ENCODE measurements at places on chromosomes 5 and 9.

DNA sequence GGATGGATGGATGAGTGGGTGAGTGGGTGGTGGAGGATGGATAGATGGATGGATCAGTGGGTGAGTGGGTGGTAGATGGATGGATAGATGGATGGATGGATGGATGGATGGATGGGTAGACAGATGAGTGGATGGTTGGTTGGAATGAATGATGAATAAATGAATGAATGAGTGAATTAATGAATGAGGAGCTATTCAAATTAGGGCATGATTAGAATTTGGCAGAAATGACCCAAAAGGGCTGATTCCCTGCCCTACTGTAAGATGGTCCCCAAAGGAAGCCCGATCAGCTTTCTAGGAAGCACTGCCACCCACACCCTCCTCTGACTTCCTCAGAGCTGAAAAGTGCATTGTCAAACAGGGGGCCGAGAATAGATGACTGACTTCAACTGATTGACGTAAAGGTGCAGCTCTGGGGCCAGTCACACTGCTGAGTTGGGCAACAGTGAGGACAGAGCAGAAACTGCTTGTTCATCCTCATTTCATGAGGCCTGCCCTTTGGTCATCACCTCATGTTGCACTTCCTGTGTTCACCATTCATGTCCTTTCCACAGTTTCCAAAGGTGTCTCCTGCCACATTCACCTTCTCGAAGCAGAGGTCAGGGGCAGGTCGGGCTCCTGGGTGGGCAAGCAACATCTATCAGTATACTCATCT lies 34.3 kb downstream of the NIPAL4 start:
- no peak for DNase-seq

- DNase-seq, result no peak
These were observed 47.6 kb downstream of the ECPAS start for GRCh38 chr9:111436571-111436970.

GRCh38 chr9:7011395-7012067 lies 253.8 kb downstream of the KDM4C start:
- DNase-seq, result no peak

DNA sequence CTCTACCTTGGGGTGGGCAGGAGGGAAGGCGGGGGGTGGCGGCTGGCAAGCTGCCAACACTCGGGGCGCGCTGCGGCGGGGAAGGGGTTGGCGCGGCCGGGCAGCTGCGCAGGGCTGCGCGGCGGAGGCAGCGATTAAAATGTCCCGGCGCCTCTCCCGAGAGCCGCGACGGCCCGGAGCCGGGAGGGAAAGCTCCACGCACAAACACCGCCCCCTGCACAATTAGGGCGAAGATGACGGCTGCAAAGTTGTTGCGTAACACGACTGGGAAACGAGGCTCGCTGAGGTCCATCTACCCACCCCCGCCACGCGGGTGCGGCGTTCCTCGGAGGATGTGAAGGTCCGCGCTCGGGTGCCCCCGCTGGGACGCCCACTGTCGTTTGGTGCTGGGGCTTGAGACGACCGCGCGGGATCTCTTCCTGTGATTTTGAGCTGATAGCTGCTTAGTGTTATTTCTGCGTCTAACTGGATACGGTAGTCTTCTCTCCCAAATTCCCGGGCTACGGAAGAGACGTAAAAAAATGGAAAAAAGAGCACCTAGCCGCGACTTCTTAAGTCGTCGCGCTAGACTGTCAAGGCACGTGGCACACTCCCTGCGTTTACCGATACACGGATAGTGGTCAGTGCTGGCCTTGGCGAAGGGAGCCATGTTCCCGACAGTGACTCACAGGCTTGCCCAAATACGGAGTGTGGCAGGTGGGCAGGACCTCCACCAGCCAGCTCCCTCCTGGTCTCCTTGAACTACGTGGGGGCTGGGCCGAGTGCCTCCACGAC lies 958 bp upstream of the NFIL3 start:
- DNase-seq, result peak; percentile 72

GRCh38 chr5:59831326-59832010 lies 62.1 kb downstream of the PDE4D start:
- no peak for DNase-seq

- DNase-seq, result no peak
These were observed 98.7 kb downstream of the CDK5RAP2 start for GRCh38 chr9:120481248-120481647.

GRCh38 chr9:34663303-34663605 lies 797 bp upstream of the CCL27 start:
- DNase-seq, result no peak

- DNase-seq, result peak; percentile 27
These were observed 228.2 kb upstream of the TYRP1 start for GRCh38 chr9:12464910-12465512.

GRCh38 chr5:179212870-179213269 lies 132.4 kb downstream of the ADAMTS2 start:
- DNase-seq, result no peak

DNA sequence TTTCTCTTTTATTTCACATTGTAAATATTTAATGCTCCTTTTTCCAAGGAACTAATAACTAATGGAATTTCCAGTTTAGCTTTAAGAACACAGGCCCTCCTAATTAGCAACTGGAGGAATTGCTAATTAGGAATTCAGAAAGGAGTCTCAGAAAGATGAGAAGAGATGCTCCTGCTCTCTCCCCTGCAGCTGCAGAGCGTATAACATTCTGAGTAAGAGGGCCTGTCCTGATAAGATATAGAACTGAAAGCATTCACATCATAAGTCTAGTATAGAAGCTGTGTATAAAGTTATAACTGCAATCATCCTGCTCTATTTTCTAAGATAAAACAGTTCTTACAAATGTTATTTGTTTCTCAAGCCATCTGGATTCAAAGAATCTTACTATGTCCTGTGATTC lies 83.2 kb downstream of the DTWD2 start:
- no peak for DNase-seq

- no peak for DNase-seq
These were observed 60.1 kb downstream of the CCDC171 start for GRCh38 chr9:15612962-15613361.

GRCh38 chr5:77167695-77168121 lies 42.8 kb upstream of the PDE8B start:
- DNase-seq, result peak; percentile 94

GRCh38 chr5:101271416-101271815 lies 368.3 kb upstream of the ST8SIA4 start:
- DNase-seq, result no peak

GRCh38 chr9:129731477-129732085 lies 21.3 kb downstream of the PTGES start:
- DNase-seq, result no peak

- no peak for DNase-seq
These were observed 8.0 kb upstream of the INIP start for GRCh38 chr9:112725961-112726360.

- no peak for DNase-seq
These were observed 199.4 kb downstream of the ARRDC3 start for GRCh38 chr5:91183743-91184142.
